Stimulated activated CD4-positive, alpha-beta T cell treated with anti-CD3 and anti-CD28 coated beads, Interleukin-2, amount 100 ng/mL, for 24 hours (primary cell): ENCODE measurements at places on chromosomes 12 and 14.

DNA sequence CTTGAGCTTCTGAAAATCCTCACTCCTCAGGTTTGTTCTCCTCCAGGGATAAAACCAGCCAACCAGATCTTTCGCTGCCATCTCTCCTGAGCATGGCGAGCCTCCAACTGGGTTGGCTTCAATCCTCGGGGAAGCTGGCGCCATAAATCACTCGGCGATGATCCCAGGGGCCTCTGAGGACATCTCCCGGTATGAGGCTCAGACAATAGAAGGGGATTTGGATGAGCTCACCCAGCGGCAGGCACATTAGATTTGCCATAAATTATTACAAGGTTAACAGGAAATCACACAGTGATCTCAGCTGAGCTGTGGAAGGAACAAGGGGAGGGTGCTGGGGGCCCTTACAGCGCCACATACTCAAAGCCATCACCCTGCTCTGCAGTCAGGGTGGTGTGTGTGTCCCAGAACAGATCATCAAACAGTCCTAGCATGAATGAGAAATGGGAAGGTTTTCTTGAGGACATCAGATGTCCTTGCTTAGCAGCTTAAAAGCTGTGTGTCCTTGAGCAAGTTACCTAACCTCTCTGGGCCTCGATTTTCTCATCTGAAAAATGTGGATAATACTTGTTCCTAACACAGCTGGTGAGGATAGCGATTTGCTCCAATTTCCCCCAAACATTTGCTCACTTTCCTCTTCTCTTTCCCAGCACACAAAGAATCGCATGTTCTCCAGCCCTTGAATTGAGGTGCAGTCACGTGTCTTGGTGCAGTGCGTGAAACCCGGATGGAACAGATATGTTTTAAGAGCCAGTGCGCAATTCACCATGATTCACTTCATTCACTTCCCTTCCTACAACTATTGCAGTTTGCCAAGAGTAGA, 142.8 kb downstream of the SCARB1 start:
- DNase-seq = no peak

DNA sequence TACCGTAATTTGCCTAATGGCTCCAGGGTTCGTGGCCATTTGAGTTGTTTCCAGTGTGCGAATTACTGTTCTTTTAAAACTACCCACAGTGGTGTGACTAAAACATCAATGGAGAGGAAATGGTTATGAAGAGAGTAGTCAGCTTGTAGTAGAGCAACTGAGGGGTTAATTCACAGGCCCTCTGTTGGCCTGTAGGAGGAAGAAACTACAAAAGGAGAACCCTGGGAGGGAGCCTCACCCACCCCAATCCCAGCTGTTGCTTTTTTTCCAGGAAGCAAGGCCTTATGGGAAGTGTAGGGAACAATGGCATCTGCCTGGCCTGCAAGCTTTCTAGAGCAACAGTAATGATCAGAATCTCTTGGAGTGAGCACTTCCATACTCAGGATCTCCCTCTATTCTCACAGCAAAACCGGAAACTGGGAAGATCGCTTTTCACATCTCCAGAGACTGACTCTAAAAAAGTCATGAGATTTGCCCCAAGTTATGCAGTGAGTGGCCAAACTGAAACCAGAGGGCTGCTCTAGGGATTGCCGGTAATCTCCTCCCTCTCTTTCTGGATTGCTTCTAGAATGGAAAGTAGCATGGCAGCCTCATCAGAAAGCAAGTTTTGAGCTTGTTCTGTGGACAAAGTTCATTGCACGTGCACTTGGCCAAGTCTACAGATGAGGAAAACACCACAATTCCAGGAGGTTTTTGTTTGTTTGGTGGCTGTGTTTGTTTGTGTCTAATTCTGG, 125.3 kb upstream of the PWP1 start:
- no peak for DNase-seq

DNA sequence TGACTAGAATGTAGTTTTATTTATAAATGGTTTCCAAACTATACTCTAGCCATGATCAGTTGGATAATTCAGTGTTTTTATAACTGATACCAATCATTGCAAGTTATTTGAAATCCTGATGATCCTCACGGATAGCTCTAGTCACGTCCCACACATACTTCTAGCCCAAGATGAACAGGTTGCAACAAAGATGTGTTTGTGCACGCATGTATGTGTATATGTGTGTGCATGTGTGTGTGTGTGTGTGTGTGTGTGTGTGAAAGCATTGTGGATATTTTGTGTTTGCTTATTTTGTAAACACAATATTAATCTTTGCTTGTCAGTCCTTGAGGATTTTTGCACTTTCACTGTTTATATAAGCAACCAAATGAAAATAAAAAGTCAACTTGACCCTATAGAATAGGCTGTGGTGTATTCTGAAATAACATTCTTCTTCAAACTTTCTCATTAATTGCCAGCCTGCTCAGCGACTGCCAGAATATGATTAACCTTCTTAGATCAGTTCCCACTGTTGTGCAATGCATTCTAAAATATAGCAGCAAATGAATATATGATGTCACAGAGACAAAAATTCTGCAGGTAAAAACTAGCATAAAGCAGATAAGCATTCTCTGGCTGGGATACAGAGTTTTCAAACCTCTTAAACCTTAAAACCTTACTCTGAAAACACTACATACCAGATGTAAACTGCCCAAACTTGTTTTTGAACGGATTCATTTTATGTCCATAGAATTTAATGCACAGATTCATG, 48.8 kb upstream of the HIF1A start:
- no peak for DNase-seq

- DNase-seq = no peak
Observed at GRCh38 chr14:92903359-92903758, 19.6 kb upstream of the CHGA start.

GRCh38 chr14:104665114-104665656, 24.2 kb upstream of the INF2 start:
- no peak for DNase-seq

- no peak for DNase-seq
Observed at GRCh38 chr12:19675361-19675760, 236.1 kb downstream of the AEBP2 start.

DNA sequence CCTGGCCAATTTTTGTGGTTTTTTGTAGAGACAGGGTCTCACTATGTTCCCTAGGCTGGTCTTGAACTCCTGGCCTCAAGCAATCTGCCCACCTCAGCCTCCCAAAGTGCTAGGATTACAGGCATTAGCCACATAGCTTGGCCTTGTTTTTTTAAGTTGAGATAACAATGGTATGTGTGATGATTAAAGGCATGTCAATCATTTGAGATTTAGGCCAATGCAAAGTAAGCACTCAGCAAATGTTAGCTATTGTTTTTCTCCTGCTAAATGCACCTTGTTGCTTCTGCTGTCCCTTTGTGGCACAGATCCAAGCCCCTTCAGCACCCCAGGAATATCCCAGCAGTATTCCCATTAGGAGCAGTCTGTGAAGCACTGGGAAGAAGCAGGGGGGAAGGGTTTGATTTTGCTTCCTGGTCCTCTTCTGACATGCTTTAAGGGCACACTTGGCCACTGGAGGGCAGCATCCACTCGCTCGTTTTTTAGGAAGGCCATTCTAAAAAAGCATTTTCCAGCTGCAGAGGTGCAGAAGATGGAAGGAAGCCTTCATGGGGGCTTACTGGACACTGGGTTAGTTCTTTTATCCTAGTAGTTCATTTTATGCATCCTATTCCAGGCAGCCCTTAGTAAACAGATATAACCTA, 70.2 kb upstream of the ZFP36L1 start:
- DNase-seq = peak; percentile 82

GRCh38 chr12:124743479-124744272, 120.0 kb downstream of the SCARB1 start:
- no peak for DNase-seq

DNA sequence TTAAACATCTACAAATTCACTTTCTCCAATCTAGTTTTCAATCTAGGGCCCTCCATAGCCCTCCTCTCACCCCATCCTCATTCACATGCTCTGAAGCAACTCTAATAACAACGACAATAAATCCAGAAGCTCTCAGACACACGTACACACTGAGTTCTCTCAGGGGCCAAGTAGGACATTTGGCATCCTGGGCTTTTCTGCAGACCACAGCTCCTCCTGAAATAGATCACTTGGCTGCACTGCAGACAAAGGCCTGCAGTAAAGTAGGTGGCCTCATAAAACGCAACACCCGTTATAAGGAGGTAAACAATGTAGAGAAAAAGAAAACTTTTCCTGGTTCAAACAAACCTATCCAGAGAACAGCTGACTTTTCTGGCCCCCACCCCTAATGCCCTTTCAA, 111.2 kb downstream of the TMTC1 start:
- no peak for DNase-seq

GRCh38 chr14:23052182-23052623, 5.1 kb downstream of the CDH24 start:
- no peak for DNase-seq

- DNase-seq = no peak
Observed at GRCh38 chr14:22519877-22520685, 68.9 kb downstream of the DAD1 start.

DNA sequence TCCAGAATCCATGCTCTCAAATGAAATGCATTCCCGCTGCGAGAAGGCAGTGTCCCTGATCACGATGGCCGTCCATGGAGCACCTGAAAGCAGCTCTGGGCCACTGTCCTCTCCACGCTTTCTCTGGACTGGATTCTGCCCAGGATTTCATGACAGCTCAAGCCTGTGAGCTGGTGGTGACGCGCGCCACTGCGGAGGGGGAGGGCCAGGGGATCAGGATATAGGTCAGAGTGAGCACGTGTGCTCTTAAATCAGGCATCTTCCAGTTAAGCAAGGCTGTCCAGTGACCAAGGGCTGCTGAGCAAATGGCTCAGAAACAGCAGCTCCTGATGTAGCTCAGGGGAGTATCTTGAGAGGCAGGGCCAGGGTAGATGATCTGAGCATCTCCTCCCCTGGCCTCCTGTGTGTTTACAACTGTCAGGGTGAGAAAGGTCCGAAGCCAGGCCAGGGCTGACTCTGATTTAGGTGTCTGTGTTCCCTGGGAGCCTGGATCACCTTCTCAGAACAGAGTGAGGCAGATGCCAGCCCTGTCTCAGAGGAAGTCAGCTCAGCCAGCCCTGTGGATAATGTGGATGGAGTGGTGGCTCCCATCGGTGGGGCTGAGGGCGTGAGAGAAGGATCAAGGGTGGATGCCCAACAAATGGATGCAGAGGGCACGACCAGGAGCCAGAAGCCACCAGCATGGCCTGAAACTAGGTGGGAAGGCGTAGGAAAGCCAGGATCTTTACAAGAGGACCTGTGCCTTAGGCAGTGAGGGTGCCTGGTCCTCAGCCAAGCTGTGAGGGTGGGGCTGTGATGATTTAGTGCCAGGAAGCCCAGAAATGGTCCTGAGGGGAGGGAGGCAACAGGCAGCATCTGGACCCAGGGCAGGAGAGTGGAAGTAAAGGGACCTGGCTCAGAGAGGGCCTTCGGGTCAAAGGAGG, 55.3 kb downstream of the ELK3 start:
- DNase-seq = no peak

DNA sequence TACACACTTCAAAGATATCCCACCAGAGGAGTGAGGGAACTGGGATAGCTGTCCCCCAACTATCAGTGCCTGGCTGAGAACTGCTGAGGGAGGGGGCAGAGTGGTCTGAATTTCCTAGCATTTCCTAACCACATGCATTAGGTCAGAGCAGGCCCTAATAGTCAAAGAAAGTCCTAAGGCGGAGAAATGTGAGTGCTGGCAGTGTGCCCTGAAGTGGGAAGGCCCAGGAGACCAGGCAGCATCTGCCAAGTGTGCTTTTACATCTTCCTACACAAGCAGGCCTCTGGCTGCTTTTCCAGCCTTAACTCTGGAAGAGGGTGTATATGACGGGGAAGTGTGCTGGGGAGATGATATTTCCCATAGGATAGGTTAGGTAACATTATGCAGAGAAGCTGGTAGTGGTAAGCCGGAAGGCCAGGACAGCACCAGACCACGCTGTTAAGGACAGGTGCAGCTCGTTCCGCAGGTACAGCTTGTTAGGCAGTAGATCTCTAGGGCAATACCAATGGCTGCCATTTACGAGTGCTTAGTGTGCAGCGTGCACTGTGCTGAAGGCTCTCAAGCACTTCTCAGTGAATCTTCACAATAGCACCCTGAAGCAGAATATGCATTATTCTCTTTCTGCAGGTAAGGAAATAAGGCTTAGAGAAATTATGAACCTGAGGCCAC, 9.1 kb upstream of the CCDC198 start:
- DNase-seq = no peak

- no peak for DNase-seq
Observed at GRCh38 chr14:67883717-67884116, 64.1 kb downstream of the RAD51B start.

GRCh38 chr14:51004801-51005526, 60.7 kb upstream of the PYGL start:
- no peak for DNase-seq

DNA sequence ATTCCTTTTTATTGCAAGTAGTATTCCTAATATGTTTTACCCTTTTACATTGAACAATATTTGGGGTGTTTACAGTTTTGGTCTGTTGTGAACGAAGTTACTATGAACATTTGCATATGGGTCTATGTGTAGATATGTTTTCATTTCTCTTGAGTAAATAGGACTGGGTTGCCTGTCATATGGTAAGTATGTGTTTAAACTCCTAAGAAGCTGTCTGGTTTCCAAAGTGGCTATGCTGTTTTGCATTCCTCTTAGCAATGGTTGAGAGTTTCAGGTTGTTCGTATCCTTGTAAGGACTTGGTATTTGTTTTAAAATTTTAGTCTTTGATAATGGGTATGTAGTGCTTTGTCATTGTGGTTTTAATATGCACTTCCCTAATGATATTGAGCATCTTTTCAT, 6.3 kb downstream of the METAP2 start:
- DNase-seq = no peak

DNA sequence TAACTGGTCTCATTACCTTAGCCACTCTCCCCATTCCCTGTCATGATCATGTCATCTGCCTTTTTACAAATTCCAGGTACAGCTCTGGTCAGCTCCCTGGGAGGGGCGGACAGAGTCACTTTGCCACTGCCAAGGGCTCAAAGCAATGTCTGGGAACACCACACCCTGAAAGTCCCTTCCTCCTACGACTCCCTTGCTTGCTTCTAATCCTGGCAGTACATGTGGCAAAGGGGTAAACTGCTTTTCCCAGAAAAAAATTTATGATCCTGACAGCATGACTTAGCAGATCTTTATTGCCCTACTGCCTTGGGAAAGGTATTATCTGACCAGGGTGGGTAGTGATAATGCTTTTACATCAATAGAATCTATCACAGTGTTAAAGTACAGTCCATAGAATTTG, 376.0 kb upstream of the PDE3A start:
- DNase-seq = no peak

GRCh38 chr12:104519190-104520019, 62.7 kb downstream of the CHST11 start:
- DNase-seq = no peak

DNA sequence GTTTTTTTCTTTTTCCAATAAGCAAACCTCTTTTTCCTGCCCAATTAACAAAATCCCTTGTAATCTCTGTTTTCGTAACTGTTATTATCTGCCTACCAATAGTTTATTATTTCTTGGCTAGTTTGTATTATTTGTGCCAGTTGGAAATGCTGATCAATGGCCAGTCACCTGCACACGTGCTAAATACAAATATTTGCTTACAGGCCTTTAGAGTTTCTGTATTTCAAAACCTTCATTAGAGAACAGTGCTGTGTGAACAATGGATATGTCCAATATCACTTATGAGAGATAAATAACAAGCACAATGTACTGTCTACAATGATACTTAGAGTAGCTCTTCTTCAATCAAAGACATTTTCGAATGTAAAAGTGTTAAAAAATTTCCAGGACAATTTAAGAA, 10.8 kb upstream of the DYRK2 start:
- DNase-seq = no peak
